ENCODE measurements at places on chromosomes 5 and 9.

GRCh38 chr9:69218166-69218565 lies 44.1 kb downstream of the TJP2 start:
- DNase-seq, result no peak

- DNase-seq, result no peak
These were observed 3.4 kb upstream of the DCTN4 start for GRCh38 chr5:150762211-150762610.

DNA sequence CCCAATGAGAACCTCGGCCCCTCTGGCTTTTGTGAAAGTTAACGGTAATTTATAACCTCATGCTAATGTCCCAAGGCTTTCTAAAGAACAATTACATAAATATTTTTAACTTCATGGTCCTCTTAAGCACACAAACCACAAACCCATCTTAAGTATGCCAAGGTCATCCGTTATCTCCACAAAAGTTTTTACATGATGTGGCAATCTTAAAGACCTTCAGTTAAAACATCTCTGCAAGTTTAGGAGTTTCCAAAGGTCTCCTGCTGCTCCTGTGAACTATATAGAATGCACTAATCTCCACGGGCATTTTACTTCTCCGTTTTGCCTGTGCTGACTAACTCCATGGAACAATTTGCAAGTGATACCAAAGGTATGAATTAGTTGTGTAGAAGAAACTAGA lies 228.2 kb downstream of the TLE1 start:
- DNase-seq, result no peak

DNA sequence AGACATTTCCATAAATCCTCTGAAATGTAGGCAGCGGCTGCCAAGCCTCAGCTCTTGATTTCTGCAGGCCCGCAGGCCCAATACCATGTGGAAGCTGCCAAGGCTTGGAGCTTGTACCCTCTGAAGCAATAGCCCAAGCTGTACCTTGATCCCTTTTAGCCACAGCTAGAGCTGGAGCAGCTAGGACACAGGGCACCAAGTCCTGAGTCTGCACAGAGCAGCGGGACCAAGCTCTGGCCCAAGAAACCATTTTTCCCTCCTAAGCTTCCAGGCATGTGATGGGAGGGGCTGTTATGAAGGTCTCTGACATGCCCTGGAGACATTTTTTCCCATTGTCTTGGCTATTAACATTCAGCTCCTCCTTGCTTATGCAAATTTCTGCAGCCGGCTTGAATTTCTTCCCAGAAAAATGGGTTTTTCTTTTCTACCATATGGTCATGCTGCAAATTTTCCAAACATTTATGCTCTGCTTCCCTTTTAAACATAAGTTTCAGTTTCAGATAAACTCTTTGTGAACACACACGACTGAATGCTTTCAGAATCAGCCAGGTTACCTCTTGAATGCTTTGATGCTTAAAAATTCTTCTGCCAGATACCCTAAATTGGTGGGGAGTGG lies 14.4 kb upstream of the ZFR start:
- DNase-seq, result no peak

DNA sequence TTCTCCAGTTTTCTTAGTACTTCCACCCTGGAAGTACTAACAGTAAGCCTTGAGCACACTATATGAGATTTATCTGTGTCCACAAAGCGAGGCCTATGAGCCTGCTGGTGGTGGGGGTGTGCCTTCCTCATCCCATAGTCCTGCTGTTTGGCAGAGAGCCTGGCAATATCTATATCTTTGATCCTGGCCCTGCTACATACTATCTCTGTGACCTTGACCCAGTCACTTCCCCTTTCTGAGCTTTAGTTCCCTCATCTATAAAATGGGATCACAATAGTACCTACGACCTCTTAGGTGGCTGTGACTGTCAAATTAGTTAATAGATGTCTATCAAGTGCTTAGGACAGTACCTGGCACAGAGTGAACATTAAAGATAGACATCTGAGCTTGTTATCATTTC lies 114.6 kb upstream of the SAP30L start:
- DNase-seq, result no peak

GRCh38 chr9:104108315-104108714 lies 14.2 kb downstream of the SMC2 start:
- DNase-seq, result no peak

DNA sequence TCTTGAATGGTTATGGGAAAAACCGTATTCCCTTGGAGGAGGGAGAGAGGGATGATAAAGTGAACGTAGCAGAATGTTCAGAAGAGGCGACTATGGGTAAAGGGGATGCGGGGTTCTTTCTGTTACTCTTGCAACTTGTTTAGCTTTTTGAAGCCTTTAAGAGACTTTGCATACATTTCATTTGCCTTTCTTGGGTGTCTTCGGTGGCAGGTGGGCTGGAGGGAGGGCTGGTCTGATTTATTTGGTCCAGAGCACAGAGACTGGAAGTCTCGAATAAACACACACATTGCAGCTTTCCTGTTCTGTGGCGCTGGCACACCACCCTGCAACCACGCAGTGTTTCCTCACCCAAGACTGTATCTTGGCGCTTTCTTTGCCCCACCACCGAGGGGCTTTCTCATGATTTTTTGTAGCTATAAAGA lies 23.2 kb downstream of the TTF1 start:
- no peak for DNase-seq

- DNase-seq, result no peak
These were observed 36.8 kb upstream of the NEK6 start for GRCh38 chr9:124220946-124221451.

- no peak for DNase-seq
These were observed 3.3 kb downstream of the ZNF300 start for GRCh38 chr5:150901446-150901845.

GRCh38 chr5:87121304-87122150 lies 146.2 kb upstream of the RASA1 start:
- peak; percentile 22 for DNase-seq

- DNase-seq, result no peak
These were observed 7.3 kb downstream of the SRFBP1 start for GRCh38 chr5:121968910-121969607.

GRCh38 chr5:91556-92263 lies at the start of gene PLEKHG4B:
Gene PLEKHG4B (plus strand): TSS chr5:92168. CDS start chr5:92232, 64 bp downstream.
- no peak for DNase-seq

- DNase-seq, result no peak
These were observed 26.5 kb downstream of the SEMA4D start for GRCh38 chr9:89471390-89471789.

- DNase-seq, result no peak
These were observed 152.0 kb downstream of the MYO10 start for GRCh38 chr5:16784088-16784487.

DNA sequence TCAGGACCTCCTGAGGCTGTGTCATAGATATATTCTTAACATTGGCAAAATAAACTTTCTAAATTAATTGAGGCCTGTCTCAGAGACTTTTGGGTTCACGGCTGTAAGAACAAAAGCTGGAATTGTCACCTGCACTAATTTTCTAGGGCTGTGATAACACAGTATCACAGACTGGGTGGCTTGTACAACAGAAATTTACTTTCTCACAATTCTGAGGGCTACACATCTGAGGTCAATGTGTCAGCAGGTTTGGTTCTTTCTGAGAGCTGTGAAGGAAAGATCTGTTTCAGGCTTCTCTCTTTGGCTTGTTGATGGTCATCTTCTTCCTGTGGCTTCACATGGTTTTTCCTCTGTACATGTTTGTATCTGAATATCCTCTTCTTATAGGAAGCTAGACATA lies 29.2 kb upstream of the NFIL3 start:
- DNase-seq, result no peak

- no peak for DNase-seq
These were observed 38.0 kb downstream of the CDK5RAP2 start for GRCh38 chr9:120541921-120542320.

GRCh38 chr5:79585116-79585515 lies 27.1 kb upstream of the TENT2 start:
- DNase-seq, result no peak

GRCh38 chr5:362978-363765 lies 41.7 kb downstream of the AHRR start:
- no peak for DNase-seq

DNA sequence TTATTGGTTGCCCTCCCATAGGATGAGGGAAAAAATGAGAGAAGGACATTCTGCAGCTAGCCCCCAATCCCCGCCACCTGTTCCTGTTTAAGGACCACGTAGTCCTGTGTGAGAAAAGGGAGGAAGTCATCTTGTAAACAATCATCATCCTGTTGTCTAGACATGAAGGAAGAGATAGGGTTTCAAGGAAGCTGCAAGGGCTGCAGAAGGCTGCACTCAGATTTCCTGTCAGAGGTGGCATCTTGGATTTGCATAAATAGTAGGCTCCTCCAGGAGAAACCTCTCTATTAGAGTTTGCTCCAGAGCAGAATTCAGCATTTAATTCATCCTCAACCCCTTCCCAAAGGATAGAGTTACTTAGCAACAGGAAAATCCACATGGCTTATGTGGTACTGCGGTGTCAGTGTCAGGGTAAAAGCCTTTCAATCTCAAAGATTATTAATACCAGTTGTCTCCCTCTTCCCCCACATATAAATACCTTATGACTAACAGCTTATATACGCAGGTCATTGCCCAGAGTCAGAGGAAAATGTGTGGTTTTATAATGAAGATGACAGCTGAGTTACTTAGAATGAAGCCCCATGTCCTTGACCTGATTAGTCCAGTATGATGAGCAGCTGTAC lies 4.6 kb upstream of the DNAJC18 start:
- no peak for DNase-seq

- no peak for DNase-seq
These were observed 25.8 kb upstream of the SLC44A1 start for GRCh38 chr9:105218673-105219072.

DNA sequence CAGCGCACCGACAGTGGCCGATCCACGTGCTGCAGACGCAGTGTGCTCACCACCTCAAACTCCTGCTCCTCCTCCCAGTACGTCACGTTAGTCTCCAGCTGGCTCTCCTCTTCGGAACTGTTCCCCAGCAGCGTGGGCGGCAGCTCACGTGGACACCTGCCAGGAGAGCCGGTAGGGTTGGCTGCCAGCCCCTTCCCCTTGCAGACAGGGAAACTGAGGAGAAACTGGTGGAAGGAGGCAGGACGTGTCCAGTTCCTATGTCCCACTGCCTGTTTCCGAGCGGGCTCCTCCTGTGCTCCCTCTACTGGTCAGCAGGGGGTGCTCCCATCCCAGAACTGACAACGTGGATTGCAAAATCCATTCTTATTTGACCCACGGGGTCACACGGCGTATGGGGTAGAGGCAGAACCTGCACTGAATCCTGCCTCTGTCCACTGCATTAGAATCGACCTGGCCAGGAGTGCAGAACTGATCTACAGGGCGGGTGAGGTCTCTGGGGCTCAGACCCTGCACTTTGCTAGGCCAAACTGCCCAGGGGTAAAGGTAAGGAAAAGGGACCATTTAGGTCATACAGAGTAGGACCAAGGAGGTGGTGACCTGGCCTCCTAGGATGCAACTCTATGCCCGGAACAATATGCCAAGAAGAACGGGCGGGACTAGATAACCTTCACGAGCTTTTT lies 25.7 kb downstream of the PDGFRB start:
- DNase-seq, result peak; percentile 55

GRCh38 chr5:18496041-18496440 lies 861.8 kb downstream of the TAF11L14 start:
- no peak for DNase-seq

DNA sequence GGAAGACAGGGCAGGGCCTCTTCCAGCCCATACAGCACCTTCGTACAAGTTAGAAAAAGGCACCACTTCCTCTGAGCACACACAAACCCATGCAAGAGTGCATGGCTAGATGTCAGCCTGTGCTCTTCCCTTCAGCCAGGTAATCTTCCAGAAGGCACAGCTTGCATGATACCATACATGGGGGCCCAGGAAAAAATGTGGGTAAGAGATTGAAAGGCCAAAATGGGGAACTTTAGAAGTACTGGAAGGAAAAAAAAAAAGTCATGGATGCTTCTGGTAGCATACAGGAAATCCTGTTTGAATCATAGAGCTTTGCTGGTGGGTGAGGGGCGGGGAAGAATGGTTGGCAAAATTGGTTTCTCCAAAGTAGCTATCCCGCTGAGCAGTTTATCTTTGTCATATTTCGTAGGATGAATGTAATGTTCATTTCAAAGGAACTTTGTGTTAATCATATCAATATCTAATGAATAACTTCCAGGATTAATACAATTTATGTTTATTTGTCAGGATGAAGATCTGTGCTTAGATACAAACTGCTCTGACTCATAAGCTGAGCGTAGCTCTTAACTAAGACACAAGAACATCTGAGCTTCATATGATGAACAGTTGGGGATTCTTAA lies 78.2 kb upstream of the MAP3K1 start:
- no peak for DNase-seq

GRCh38 chr9:128321879-128322403 lies 306 bp downstream of the TRUB2 start:
- no peak for DNase-seq

- DNase-seq, result peak; percentile 45
These were observed 586 bp downstream of the HMGXB3 start for GRCh38 chr5:150000990-150001659.

GRCh38 chr5:142979636-142980035 lies 209.5 kb downstream of the ARHGAP26 start:
- no peak for DNase-seq

DNA sequence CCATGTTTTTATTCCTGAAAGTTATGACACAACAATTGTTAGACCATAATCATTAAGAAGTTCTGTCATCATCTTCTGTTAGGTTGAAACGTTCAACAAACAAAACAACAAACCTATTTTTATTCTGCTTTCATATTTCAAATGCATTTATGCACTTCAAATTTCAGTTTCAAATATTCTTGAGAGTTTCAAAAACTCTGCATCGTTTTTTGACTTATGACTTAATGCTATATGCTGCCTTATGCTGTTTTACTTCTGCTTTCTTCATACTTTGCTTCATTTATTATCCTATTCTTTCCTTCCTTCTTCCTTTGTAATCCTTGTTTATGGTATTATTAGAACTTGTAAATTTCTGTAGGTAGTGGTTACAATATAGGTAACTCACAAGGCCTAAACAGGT lies 95.0 kb downstream of the PCSK1 start:
- no peak for DNase-seq

DNA sequence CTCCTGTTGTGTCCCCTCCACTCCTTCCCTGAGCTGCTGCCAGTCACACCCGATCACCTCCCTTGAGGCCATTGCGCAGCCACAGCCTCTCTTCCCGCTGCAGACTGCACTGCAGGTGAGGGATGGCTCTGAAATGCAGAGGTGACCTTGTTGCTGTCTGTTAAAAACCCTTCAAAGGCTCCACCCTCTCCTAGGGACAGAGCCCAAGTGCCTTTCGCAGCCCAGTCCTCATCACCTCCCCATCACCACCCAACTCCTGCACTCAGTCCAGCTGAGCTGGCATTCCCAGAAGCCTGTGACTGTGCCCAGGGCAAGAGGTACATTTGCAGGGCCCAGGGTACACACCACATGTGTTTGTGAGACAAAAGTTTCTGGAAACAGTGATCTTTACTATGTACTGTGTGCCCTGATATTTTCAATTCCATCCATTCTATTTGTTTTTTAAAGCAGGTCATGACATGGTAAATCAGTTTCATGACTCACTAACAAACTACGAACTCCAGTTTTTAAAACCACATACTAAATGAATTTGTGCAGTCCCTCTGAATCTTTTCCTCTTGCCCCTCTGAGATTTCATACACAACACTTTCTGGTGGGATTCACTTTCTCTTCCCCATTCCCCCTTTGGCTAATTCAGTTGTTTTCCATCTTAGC lies 73.0 kb upstream of the SPOCK1 start:
- DNase-seq, result no peak
